Muscle of back (tissue), 13 donors: ENCODE measurements at places on chromosomes 3 and 15.

- no peak for DNase-seq
Observed at GRCh38 chr15:64143276-64143675, 8.3 kb upstream of the SNX22 start.

DNA sequence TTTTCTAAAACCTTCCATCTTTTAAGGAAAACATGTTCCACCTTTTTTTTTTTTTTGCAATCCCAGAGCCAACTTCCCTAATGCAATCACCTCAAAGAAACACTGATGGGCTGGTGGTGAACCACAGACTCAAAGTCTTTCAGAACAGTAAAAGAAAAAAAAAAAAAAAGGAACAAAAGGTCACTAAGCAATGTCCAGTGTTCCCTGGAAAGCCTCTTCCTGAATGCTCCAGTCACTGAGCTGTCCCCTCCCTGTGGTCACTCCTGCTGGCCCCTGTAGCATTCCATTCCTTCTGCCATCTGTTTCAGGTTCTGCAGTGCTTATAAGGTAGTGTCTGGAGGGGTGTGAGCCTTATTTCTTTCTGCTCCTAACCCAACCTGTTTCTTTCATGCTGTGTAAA, 53.3 kb downstream of the AAGAB start:
- no peak for DNase-seq

DNA sequence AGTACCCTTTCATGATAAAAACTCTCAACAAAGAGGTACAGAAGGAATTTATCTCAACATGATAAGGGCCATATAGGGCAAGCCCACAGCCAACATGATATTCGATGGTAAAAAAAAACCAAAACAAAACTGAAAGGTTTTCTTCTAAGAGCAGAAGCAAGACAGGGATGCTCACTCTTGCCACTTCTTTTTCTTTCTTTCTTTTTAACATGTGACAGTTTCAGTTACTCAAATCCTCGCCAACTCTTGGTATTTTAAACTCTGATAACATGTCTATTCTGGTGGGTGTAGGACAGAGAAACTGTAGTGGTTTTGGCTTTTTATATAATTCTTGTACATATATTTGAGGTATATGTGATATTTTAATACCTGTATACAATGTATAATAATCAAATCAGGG, 74.0 kb upstream of the NMNAT3 start:
- DNase-seq: no peak

DNA sequence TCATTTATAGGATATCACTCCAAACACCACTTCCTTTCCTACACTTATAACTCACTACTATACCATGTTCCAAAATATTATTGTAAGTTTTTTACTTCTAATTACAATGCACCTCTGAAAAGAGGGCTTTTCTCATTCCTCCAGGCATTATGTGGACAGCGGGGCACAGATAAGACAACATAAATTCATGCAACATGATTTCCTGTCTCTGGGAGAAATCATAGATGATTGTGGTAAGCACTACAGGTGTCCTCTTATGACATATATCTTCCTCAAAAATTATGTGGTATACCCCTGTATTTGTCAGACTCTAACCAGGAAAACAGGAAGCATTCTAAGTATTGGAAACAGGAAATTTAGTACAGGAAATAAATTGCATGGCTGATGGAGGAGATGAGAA, 45.7 kb upstream of the INO80 start:
- no peak for DNase-seq

- peak; percentile 36 for DNase-seq
Observed at GRCh38 chr3:64161481-64161952, 63.7 kb downstream of the PRICKLE2 start.

DNA sequence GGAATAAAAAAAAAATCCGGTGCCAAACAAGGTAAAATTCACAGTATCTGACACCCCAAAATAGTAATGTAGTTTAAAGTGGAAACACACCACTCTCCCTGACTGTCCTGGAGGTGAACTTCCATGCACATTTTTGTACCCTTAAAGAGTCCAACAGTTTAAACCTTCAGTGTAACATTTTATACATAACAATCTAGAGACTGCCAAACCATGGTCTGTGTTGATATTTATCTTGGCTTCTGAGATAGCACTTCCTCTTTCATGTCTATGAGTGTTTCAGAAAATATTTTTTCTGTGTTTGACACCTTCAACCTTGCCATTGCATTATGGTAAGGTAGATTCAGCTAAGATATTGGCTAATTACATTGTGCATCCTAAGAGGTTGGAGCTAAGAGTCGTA, 13.9 kb downstream of the TMEM45A start:
- no peak for DNase-seq

- peak; percentile 73 for DNase-seq
Observed at GRCh38 chr15:67109141-67110034, 44.0 kb downstream of the SMAD3 start.

- DNase-seq: no peak
Observed at GRCh38 chr3:192726385-192726784, 956 bp downstream of the FGF12 start.

GRCh38 chr3:123353850-123354233, 95.0 kb downstream of the ADCY5 start:
- no peak for DNase-seq

GRCh38 chr3:99108508-99108907, 207.0 kb upstream of the DCBLD2 start:
- DNase-seq: peak; percentile 22

GRCh38 chr3:29486096-29486495, 205.2 kb downstream of the RBMS3 start:
- peak; percentile 40 for DNase-seq
